Stimulated activated CD8-positive, alpha-beta memory T cell treated with anti-CD3 and anti-CD28 coated beads, Interleukin-2, amount 100 ng/mL, for 1 hour (primary cell): ENCODE measurements at places on chromosomes 16 and 17.

GRCh38 chr17:70388326-70388725, 219.0 kb downstream of the KCNJ2 start:
- no peak for DNase-seq

DNA sequence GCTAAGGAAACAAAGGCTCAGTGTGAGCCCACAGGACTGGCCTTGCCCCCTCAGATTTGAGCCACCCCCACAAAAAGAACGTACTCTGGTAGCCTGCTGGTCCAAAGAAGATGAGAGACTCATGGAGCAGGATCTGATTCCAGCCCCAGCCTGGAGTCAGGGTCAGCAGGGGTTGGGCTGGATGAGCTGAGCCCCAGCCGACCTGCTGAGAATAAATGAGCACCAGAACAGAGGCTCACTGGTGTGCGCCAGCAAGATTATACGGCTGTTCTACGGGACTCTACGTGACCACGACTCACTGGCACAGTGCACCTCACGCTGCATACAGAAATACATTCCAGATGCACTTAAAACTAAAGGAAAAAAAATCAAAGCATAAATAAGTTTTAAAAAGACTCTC, 186.0 kb upstream of the RPL38 start:
- DNase-seq, result no peak

- no peak for DNase-seq
These were observed 1629.5 kb upstream of the GOT2 start for GRCh38 chr16:60363566-60363965.

GRCh38 chr16:7268182-7268581, 64.5 kb upstream of the RBFOX1 start:
- no peak for DNase-seq

- DNase-seq, result no peak
These were observed 3.6 kb upstream of the PHF12 start for GRCh38 chr17:28954886-28955285.

- DNase-seq, result no peak
These were observed 260 bp upstream of the CXCL16 start for GRCh38 chr17:4740025-4740351.

- DNase-seq, result no peak
These were observed 69.8 kb upstream of the ANKFN1 start for GRCh38 chr17:56083475-56083874.

- no peak for DNase-seq
These were observed 103.5 kb downstream of the STX8 start for GRCh38 chr17:9472094-9472493.

- no peak for DNase-seq
These were observed 165.0 kb downstream of the LGALS9B start for GRCh38 chr17:20302246-20302917.

DNA sequence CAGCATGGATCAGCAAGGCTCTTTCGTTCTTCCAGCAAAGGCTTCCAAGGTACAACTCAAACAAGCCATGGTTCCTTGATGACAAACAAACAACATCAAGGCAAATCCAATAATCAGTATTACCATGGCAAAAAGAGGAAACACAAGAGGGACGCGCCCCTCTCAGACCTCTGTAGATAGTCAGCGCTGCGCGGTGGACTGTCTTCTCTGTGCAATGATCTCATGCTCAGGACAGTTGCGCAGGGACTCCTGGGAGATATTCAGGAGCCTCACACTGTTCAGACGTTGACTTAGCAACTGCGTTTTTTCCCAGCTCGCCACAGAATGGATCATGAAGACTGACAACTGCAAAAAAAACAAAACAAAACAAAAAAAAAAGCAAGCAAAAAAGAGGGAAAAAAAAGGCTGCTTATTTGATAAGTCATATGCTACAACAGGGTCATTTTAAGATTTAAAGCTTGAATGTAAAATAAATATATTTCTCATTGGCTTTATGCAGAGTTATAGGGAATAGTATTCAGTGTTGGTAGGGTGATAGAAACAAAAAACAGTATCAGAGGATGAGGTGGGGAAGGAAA, 37.1 kb upstream of the ADCY7 start:
- DNase-seq, result no peak

GRCh38 chr17:78789663-78790181, 7.6 kb upstream of the CYTH1 start:
- no peak for DNase-seq

GRCh38 chr16:67082891-67083290, 26.9 kb upstream of the PHAF1 start:
- DNase-seq, result no peak

DNA sequence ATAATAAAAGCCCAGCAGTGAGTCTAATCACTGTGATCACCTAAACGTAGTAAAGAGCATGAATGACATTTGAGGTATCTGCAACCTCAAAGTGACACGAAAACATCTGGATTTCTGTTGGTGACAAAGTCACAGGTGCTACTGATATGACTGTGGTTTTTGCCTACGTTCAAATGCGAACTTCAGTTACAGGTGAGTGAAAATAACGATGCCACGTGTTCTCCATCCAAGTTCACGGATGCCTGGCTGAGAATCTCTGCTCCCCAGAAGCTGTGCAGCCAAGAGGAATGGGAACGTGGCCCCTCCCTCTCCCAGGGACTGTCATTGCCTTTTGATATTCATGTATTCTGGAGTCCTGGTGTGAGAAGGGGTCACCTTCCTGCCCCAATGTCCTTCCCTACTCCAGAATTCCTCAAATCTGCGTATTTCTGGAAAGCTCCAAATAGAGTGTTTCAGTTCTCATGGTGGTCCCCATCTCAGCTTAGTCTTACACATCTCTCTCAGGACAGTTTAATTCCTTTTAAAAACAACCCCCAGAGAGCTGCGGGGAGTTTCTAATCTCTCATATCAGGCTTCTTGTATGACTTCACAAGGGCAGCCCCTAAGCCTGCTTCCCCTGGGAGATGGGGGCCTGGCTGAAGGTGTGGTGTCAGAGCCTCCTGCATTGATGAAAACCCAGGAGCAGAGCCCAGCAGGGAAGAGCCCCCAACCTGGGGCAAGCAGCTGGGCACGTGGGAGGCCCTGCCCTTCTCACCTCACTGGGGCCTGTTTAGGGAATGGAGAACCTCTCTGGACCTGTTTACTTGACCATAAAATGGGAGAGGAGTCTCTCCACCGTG, 25.8 kb downstream of the PIK3R5 start:
- no peak for DNase-seq

- no peak for DNase-seq
These were observed 34.0 kb downstream of the HS3ST3B1 start for GRCh38 chr17:14334919-14335318.

DNA sequence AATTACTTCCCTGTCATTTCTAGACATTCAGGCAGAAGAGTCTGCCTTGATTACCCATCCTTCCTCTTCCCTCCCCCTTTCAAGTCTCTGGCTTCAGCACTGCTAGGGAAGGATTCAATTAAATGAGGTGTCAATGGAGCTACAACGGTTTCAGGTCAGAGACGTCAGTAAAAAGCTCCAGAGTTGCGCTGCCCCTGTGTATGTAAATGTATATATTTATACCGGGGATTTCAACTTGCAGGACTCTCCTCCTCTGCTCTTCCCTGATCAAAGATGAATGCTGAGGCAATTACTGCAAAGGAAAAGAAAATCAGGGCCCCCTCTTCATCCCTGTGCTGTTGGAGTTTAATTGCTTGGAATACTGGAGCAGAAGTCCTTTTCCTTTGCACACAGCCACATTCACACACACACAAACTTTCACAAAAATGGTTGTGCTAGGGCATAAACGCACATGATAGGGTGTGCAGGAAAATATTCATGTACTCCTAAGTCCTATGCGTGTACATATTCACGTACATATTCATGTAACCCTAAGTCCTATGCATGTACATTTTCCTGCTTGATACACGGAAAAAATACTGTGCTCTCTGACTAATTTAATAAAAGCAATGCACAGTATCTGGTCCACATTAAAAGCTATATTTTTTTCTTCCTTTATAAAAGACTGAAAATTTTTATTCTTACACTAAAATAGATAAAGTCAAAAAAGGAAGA, 129.7 kb upstream of the PMFBP1 start:
- no peak for DNase-seq

DNA sequence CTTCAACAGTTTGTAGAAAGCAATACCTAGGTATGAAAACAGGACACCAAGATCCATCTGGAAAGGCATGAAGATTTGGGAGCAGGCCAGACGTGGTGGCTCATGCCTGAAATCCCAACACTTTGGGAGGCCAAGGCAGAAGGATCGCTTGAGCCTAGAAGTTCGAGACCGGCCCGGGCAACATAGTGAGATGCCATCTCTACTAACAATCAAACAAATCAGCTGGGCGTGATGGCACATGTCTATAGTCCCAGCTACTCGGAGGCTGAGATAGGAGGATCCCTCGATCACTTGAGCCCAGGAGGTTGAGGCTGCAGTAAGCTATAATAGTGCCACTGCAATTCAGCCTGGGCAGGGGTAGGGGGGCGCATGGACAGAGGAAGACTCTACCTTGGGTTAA, 20.3 kb downstream of the LITAF start:
- no peak for DNase-seq

- DNase-seq, result no peak
These were observed 39.0 kb upstream of the AKAP1 start for GRCh38 chr17:57045868-57046704.

- no peak for DNase-seq
These were observed 8.0 kb downstream of the SLC38A10 start for GRCh38 chr17:81287152-81287551.

DNA sequence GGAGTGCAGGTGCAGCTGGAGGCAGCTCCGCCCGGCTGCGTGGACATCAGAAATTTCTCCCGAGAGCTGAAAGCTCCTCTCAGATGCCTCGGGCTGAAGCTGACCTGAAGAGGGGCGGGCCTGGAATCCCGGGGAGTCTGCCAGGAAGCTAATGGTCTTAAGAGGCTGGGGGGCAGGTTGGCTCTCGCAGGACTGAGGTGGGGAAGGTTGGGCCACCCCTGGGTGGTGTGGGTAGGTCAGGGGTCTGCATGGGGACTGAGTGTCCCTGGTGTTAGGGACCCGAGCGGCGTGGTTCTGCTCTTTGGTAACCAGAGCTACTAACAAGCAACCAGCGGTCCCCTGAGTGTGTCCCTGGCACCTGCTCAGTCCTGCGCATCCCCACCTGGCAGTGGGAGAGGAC, 3.5 kb downstream of the CHMP6 start:
- no peak for DNase-seq

- DNase-seq, result no peak
These were observed 99.9 kb downstream of the CDK5R1 start for GRCh38 chr17:32586666-32587065.

GRCh38 chr16:50888486-50889261, 146.8 kb downstream of the CYLD start:
- DNase-seq, result no peak

- DNase-seq, result no peak
These were observed 190.7 kb downstream of the KATNIP start for GRCh38 chr16:27740496-27741201.

DNA sequence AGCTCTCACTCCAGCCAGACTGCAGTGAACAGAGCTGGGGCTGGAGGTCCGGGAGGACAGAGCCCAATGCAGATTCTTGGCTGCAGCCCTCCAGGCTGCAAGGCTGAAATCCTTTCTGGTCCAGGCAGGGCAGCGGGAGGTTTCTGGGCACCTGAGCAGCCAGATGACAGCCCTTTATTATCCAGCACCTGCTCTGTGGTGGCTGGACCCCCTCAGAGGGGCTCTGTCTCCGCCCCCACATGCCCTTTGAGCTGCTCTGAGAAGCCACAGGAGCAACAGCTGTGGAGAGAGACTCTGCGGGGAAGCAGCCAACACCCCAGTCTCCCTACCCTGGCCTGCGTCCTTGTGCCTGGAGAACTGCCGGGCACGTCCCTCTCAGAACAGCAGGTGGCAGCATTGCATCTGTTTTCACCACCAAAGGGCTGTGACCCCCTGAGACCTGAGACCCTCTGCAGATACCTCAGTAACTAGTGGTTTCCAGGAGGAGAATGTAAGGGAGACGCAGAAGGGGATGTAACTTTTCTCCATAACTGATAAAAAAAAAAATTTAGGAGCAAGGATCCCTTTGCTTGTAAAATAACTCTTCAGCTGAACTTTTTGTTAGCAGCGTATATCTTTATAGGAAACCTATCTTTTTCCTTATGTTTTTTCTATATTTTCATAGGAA, 3.7 kb upstream of the CNP start:
- DNase-seq, result peak; percentile 52

DNA sequence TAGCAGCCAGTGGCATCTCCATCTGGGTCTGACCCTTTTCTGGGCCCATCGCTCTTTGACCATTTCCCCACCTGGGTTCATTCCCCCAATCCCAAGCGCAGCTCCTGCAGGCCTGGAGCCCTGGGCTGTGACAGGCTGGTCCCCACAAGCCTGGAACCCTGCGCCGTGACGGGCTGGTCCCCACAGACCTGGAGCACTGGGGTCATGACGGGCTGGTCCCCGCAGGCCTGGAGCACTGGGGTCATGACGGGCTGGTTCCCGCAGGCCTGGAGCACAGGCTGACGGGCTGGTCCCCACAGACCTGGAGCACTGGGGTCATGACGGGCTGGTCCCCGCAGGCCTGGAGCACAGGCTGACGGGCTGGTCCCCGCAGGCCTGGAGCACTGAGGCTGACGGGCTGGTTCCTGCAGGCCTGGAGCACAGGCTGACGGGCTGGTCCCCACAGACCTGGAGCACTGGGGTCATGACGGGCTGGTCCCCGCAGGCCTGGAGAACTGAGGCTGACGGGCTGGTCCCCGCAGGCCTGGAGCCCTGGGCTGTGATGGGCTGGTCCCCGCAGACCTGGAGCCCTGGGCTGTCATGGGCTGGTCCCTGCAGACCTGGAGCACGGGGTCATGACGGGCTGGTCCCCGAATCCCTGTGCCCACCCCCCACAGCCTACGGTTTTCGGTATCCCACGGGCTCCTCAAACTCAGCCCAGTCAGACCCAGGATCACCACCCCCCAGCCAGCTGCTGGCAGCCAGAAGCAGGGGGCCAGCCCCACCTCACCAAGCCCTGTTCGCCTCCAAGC, 16.6 kb downstream of the TMC6 start:
- no peak for DNase-seq

DNA sequence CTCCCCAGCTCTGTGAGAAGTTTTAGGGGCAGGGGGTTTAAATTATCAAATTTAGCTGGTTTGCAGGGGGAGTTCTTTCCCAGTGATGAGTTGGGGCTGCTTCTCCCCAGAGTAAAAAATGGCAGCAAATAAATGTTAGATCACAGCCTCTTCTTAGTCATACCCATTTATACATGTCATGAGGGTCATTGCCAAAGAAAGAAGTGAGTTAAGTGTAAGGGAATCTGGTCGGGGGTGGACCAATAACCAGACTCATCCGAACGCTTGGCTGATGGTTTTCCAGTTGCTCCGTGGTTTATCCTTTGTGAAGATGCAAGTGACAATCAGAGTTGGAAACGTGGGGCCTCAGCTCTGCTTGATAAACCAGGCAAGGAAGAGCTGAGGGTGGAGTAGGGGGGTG, 87.1 kb downstream of the PLXDC1 start:
- no peak for DNase-seq

GRCh38 chr16:84712138-84712671, 12.4 kb downstream of the USP10 start:
- no peak for DNase-seq
